SIG-M5 (cell line): ENCODE measurements at places on chromosomes 11 and 22.

DNA sequence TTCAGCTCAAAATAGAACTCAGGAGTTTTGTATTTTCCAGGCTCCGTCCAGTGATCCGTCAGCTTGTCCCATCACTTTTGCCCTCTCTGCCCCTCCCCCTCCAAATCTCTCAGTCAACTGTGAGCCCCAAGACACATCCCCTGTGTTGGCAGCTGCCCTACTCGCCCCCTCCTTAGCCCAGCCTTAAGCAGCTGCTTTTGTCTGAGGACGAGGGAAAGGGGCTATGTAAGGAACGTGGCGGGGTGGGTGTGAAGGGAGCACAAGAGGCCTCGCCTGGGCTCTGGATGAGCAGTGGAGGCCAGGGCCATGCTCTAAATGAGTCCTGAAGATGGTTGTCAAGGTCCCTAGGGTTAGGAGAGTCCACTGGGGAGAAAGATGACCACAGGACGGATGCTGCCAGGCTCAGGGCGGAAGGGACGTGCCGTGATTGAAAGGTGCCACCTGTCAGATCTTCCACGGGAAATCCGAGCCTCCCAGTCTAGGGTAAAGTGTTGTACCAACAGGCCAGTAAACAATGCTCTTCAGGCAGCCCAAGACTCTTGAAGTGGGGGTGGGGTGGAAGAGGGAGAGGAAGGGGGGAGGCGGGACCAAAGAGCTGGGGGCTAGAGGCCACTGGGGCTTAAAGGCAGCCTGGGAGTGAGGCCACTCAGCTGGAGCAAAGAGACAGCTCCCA lies at the start of gene SMTNL1:
Gene SMTNL1, plus strand, starts transcription at position 649 of the 673 bp plus-strand sequence. CDS start 5,048 bp downstream, outside the sequence.
- DNase-seq = no peak

GRCh38 chr22:27534720-27535125 lies 266.8 kb downstream of the MN1 start:
- no peak for DNase-seq

DNA sequence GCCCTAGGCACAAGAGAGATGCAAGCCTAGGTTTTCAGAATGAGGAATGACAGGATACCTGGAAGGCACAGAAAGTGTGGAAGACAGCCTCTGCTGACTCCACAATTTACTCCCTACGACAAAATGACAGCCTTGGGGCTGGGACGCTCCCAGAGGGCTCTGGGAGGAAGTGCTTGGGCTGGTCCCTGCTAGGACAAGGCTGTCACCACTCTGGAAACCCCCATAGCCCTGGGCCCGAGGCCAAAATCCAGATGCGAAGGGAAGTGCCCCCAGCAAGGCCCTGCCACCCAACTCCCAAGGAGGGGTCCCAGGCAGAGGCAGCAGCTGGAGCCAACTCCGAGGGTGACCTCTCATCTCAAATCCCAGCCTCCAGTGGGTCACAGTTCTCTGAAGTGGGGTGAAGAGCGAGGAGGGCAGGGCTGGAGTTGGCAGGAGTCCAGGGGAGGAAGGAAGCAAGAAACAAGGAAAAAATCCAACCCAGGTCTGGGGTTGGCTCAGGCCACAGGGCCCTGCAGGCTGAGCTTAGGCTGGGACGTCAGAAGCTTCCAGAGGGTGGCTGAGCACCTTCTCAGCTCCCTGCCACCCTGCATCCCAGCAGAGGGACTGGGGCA lies 6.3 kb upstream of the CDC42EP2 start:
- DNase-seq = no peak

DNA sequence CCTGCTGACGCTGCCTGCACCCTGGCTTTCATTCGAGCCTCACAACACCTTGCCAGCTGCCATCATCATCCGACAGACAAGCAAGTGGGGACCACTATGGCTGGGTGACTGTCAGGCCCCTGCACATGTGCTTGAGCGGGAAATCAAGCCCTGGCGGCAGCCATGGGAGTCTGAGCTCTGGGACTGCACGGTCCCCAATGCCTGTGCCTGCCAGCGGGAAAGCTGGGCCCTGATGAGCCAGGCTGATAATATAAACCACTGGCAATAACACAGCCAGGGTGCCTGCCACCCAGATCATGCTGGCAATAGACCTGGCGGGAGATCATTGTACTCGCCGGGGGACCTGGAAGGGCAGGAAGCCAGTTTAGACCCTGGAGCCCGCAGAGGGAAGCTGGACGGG lies 2.5 kb downstream of the FGF3 start:
- no peak for DNase-seq

DNA sequence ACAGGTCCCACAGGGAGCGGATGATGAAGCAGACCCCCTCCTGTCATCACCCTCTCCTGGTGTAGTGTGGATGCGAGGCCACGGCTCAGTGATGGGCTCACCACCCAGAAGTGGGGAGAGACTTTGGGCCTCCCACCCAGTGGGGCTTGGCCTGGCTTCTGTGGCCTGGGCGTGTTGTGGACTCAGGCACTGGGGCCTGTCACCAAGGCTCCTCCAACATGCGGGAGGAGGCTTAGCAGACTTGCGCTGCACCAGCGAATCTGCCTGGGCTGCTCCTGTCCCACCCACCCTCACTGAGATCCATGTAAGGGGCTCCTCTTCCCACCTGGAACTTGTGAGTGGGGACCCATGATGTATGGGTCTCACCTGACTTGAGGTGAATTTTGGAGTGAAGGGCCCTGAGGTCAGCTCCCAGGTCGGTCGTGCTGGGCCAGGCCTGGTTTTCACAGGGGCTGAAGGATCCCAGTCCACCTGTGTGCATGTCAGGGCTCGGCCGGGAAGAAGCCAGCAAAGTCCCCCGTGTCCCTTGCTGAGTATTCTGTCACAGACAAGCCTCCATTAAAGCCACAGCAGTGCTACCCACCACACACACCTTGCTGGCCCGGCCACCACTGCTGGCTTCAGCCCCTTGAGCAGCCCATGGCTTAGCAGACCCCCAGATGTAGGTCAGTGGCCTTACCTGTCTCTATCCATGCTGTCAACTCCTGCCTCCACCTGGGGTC lies 4.2 kb downstream of the THAP7 start:
- no peak for DNase-seq

DNA sequence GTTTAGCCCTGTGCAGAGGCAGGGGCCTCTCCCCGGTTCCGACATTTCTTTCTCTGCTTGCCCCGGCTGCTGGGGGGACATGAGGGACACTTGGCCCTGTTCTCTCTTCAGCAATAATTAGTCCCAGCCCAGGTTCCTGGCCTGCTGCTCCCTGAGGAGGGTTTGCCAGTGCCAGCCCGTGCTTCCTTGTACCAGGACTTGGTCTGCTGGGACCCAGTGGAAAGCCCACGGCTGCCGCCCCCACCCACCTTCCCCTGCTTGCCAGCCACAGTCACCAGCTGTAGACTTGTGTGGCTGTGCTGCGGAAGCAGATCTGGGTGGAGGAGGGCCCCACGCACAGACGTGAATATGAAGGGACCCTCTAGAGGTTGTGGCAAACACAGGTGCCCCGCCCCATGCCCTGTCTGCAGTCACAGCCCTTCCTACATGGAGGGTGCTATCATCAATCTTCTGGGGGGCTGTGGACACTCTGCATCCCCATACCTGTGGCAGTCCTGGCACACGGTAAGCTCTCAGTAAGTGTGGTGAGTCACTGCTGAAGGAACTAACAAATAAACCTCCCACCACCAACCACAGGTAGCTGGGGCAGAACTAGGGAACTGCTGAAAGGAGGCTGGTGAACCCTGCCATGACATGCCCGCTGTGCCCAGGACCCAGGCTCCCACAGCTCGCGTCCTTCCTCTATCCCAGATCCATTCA lies 949 bp downstream of the TP53AIP1 start:
- DNase-seq = no peak

- DNase-seq = no peak
Observed at GRCh38 chr22:23192133-23192532, 11.8 kb downstream of the BCR start.

GRCh38 chr11:118609380-118610224 lies 2.2 kb downstream of the PHLDB1 start:
- DNase-seq = no peak

GRCh38 chr22:36433318-36434231 lies 45.8 kb upstream of the MYH9 start:
- no peak for DNase-seq

DNA sequence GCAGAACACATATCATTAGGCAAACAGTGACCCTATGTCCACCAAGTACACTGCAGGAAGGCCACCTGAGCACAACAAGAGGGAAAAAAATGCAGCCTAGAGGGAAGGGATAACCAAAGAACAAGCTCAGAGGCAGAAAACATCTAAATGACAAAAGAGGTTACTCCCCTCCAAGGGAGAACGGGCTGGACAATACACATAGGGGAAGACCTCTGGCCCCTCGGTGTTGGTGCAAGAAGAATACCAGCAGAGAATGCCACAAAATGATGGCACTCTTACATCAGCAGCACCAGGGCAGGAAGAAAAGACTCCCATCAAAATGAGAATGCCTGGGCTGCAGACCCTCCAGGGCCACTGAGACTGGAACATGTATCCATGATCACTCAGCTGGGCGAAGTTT lies 66.6 kb upstream of the OPCML start:
- no peak for DNase-seq

- DNase-seq = no peak
Observed at GRCh38 chr11:18330921-18331320, 8.6 kb downstream of the GTF2H1 start.

GRCh38 chr11:1488575-1489180 lies 2.1 kb upstream of the MOB2 start:
- DNase-seq = no peak

GRCh38 chr11:62075438-62075837 lies 48.4 kb upstream of the INCENP start:
- DNase-seq = no peak

DNA sequence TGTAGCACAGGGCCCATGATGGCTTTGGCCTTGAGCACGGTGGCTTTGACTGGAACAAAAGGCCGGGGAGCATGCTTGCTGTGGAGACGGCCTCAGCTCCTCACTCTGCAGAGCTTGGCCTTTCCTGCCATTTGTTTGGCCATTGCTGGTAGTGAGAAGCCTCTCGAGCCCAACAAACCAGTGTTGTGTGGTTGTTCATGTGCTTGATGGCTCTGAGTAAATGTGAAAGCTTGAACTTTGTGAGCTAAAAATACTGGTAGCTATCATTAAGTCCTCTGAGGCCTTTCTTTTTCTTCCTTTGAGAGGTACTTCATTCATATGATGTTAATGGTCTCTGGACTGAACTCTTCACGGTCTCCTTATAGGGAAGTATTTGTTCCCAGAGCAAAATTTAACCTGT lies 39.6 kb downstream of the NAT10 start:
- DNase-seq = no peak

- DNase-seq = no peak
Observed at GRCh38 chr11:74010306-74011300, 1.7 kb upstream of the UCP3 start.

DNA sequence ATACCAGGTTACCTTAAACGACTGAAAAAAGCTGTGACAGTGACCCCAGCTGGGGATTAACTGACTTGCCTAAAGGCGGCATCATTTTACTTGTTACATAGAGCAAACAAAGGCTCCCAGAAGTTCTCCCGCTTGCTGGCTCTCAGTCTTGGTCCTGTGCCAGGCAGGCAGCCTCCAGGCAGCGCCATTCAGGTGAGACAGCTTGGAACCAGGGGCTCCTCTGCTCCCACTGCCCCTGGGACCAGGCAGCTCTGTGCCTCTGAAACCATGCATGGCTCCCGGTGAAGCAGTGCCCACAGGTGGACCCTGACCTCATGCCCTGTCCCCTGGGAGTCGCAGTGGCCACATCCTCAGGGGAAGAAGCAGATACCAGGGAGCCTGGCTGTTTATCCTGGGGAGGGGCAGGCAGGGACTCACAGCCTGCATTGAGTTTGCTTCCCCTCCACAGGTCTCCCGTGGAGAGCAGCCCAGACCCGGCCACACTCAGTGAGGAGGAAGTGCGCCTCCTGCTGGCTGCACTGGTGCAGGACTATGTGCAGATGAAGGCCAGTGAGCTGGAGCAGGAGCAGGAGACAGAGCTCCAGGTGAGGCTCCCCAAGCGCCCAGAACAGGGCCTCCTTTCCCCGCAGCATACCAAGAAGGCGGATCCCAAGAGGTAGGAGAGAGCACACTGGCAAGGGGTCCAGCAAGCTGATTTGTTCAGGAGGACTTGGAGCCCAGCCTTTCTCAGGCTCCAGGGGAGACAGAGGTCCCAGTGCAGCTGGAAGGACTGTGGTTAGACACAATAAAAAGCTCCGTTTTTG lies 15.6 kb upstream of the CYP2R1 start:
- no peak for DNase-seq

- DNase-seq = no peak
Observed at GRCh38 chr11:3058753-3059664, 1.8 kb upstream of the CARS1 start.

- DNase-seq = no peak
Observed at GRCh38 chr11:131663405-131664200, 293.2 kb downstream of the NTM start.

- DNase-seq = no peak
Observed at GRCh38 chr22:45629469-45630089, 42.1 kb upstream of the ATXN10 start.

GRCh38 chr11:90783111-90783510 lies 560.3 kb upstream of the CHORDC1 start:
- DNase-seq = no peak

GRCh38 chr11:57152134-57152533 lies 29.6 kb upstream of the LRRC55 start:
- DNase-seq = no peak

- no peak for DNase-seq
Observed at GRCh38 chr22:36963302-36963701, 49.9 kb downstream of the CSF2RB start.

GRCh38 chr22:28497188-28497587 lies 182.5 kb downstream of the TTC28 start:
- no peak for DNase-seq

DNA sequence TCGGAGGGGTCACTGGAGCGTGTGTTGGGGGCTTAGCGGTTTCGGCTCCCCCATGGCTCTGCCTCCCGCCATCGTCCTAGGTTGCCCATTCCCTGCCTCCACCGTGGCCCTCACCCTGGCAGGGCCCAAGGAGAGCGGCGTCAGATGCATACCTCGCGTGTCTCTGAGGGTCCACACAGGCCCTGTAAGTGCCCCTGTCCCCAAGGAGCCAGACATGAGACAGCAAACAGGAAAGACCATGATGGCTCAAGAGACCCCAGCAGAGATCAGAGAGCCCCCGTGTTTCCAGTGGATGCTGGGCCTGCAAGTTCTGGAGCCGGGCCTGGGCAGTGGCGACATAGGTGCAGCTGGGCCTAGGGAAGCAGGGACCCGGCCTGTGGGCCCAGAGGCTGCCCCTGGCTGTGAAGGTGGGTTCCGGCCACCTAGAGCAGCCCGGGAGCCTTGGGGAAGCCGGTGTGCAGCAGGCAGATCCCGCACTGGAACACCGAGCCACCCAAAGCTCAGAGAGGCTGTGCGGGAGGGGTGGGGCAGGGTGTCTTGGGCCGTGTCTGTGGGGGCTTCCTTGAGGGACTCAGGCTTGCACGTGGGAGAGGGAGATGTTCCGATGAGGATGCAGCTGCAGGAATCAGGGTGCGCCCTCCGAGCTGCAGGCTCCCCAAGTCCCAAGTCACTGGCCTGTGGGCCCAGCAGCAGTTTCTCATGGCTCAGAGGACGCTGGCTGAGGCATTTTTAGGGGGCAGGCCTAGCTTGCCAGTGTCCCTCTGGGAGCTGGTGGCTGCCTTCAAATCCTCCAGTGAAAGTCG lies 126.4 kb downstream of the KCNQ1OT1 start:
- DNase-seq = no peak

- no peak for DNase-seq
Observed at GRCh38 chr11:94201004-94201465, 72.4 kb downstream of the PANX1 start.

GRCh38 chr22:44450503-44450902 lies 47.5 kb downstream of the RTL6 start:
- no peak for DNase-seq

- DNase-seq = no peak
Observed at GRCh38 chr22:40741116-40741515, 61.8 kb downstream of the MCHR1 start.
